Lower leg skin (tissue), 4 donors: ENCODE measurements at places on chromosomes 7 and 10. TPM values are rescaled to one million over a fixed set of nuclear protein-coding genes. Genes with fewer than 3 reads are reported as not detected.
A peak's percentile ranks its signal among the peaks of the same experiment; 100 is the strongest.

The BUD31 gene
- 63.8 TPM for total RNA-seq

DNA sequence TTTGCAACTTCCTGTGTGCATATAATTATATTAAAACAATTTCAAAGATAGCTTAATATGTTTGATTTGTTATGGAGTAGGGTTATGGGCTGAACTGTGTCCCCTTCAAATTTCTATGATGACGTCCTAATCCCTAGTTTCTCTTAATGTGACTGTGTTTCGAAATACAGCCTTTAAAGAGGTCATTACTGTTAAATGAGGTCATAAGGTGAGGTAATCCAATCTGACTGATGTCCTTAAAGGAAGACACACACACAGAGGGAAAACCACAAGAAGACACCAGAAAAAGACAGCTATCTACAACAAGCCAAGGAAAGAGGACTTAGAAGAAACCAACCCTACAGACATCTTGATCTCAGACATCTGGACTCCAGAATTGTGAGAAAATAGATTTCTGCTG, 407.4 kb downstream of the MAGI2 start:
- DNase-seq, result no peak

The KEL gene
- total RNA-seq, result 0.08 TPM

DNA sequence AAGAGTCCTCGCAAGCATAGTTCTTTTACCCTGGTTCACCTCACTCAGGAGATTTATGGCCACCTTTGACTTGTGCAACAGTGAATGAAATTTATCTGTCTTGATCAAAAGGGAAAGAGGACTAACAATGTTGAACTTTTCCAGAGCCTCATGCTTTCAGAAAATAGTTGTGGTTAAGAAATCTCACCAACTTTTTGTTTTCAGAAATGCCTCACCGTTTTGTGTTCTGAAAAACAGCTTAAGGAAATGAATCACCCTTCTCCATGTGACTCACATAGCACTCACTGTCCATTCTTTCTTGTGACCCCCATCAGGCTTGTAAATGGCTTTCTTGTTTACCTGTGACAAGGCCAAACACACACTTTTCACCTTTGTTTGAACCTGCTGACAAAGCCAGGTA, 148.6 kb upstream of the FAM3C start:
- DNase-seq, result no peak

GRCh38 chr7:16070806-16071205, 350.5 kb downstream of the CRPPA start:
- no peak for DNase-seq

- no peak for DNase-seq
Measured at GRCh38 chr7:1529383-1530116, 952 bp upstream of the MAFK start.

GRCh38 chr7:151954866-151955820, 1.1 kb upstream of the GALNTL5 start:
- peak; percentile 89 for DNase-seq

DNA sequence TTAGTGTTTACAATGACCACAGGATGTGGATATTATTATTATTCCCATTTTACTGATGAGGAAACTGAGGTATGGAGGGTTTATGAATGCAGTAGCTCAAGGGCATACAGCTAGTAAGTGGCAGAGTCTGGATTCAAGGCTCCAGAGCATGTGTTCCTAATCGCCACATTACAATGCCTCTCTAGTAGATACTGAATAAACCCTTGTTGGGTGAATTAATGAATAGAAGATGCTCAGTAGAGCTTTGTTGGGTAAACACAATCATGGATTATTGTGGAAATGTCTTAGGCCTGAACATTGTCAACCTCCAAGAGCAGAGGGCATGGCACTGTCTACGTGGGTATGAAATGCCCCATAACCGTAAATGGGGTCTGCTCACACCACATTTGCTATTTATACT, 545.3 kb downstream of the LRMDA start:
- DNase-seq, result no peak

The ZNF365 gene
- 1.8 TPM for total RNA-seq

- DNase-seq, result no peak
Measured at GRCh38 chr10:70551971-70552422, 50.5 kb downstream of the PRF1 start.

- no peak for DNase-seq
Measured at GRCh38 chr10:78292982-78293865, 259.6 kb downstream of the RPS24 start.

DNA sequence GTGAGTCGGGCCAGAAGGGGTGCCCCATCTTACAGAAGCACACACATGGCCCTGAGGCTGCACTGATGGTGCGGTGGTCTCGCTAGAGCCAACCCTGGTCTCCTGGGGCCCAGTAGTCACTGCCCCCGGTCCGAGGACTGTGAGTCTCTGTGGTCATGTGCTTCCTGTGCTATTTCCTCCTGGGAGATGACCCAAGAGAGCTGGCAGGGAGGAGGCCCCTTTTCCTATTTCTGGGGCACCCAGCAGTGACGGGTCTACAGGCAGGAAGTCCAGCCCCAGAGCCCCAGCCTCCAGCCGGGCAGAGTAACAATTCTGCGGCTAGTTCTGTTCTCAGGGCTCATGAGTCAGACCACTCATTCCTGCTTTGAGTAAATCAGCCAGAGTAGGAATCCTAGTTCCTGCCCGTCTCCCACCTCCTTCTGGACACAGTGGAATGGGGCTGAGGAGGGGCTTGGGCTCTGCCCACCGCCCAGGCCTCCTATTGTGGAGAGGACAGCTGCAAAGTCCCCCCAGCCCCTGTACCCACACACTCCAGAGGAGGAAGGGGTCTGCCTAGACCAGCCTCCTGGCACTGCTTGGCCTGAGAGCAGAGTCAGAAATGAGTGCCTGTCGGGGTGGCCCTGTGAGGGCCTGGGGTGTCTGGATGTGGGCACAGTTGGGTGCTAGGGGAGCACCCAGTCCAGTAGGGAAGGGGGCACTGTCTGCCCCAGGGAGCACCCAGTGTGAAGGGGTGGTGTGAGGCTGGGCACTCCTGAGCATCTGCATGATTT, 80.5 kb upstream of the PPIF start:
- peak; percentile 94 for DNase-seq

- no peak for DNase-seq
Measured at GRCh38 chr7:74280985-74281384, 8.2 kb upstream of the CLIP2 start.

DNA sequence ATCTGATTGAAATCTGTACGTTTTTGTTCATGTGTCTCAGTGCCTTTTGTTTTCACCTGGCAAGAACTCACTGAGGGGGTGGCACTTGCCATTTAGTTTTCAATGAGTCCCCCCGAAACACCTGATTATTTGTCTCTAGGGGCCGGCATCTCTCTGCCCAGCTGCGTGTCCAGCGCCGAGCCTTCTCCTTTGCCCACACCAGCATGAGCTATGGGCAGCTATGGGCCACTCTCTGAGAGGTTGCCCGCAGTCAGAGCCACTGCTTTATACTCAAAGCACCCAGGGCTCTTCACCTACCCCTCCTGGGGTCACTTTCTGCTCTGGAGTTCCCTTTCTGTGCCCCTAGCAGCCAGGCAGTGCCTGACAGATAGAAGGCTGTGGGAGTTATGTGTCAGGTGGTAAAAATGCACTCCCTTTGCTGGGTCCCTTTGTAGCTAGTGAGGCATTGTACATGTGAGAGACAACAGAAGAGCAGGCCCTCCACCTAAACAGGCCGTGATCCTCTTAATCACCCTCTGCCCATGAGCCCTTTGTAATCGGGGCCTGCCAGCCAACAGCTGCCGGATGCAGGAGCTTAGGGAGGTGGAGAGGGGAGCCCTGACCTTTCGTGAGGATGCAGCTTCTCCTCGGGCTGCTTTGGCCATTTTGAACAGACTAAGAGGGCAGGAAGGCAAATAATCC, 133.1 kb upstream of the NPS start:
- DNase-seq, result no peak

The ARHGEF5 gene
- 73.7 TPM for total RNA-seq

- no peak for DNase-seq
Measured at GRCh38 chr7:98860071-98860470, 9.7 kb downstream of the TMEM130 start.

GRCh38 chr7:55520426-55521140, 51.7 kb downstream of the VOPP1 start:
- no peak for DNase-seq

The ARHGEF35 gene
- total RNA-seq, result 23.4 TPM

The GIMAP5 gene
- total RNA-seq, result 18.7 TPM

DNA sequence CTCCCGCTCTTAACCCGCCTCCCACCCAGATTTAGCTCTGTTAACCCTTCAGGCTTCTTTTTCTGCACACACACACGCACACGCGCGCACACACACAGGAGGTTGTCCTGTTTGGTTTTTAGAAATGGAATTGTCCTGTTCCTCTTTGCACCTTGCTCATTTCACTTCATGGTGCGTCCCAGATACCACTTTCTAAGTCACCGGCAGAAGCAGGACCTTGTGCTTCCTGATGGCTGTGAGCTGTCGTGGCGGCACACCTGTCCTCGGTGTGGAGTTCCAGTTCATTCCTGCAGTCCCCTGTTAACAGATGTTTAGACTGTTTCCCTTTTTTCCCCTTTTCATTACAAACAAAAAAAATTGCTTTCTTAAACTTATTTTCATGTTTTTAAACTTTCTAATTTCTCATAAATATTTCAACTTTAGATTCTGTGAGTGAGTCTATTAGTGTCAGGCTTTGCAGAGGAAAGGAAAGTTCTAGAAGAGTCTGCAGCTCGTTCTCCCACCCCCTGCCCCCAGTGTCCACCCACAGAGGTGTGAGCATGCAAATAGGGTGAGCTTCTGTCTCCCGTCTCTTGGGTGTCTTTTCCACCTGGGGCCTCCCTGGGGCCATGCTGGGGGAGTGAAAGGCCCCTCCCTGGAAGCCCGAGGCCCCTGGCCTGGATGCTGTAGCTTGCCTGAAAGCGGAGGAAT, 85.5 kb downstream of the LHPP start:
- DNase-seq, result no peak

DNA sequence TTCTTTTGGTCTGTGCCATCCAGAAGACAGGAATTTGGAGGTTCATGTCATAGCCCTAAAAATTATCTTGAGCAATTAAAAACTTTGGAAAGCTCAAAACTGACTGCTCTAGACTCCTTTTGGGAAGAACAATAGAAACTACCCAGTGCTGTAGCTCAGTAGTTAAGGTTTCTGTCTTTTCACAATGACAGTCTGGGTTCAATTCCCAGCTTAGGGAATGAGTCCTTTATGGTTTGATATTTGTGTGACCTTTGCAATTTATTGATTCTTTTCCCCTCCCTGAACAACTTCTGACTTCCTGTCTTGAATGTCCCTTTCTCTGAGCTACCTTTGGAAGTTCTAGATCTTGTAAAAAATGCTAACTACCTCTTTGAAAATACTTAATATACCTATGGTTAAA, 603.3 kb upstream of the IGFBP3 start:
- DNase-seq, result no peak

- DNase-seq, result no peak
Measured at GRCh38 chr10:131461093-131461492, 149.6 kb upstream of the TCERG1L start.

The FAM25C gene
- 69.4 TPM for total RNA-seq

DNA sequence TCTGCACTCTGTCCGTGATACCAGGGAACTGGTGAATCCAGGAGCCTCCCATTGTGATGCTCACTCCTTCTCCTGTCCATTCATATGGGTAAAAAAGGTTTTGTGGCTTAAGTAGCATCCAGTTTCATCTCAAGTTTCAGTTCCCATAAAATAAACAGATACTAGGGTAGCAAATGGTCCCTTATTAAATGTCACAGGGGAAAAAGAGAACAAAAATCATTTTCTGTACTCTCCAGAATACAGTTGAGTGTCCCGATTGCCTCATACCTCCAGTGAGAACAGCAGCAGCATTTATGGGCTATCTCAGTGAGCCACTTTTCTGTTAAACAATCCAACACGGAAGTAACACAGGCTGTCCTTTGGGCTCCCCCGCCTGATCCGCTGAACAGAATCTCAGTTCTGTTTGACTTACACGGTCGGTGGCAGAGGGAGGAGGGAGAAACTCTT, 179.6 kb downstream of the CELF2 start:
- DNase-seq, result peak; percentile 54

The CASTOR2 gene
- total RNA-seq, result 19.7 TPM
